Heart right ventricle (tissue), 16 donors: ENCODE measurements at places on chromosomes 11 and 22. TPM values are rescaled to one million over a fixed set of nuclear protein-coding genes. Genes with fewer than 3 reads are reported as not detected.

- DNase-seq, result no peak
Measured at GRCh38 chr11:27933992-27934829, 173.7 kb downstream of the KIF18A start.

DNA sequence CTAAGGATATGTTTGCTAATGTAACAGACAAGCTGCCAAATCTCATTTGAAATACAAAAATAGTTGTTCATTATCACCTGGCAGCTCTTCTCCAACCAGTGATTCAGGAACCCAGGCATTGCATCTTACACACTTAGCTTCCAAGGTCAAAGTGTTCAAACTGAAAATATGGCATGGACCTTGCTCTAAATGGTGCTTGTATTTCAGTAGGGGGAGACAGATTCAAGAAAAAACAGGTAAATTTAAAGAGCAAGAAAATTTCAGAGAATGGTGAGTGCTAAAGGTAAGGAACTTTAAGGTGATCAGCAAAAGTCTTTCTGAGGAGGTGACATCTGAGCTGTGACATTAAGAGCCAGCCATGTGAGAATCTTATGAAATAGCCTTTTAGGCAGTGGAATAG is 82.8 kb upstream of the E2F8 start:
- DNase-seq, result no peak

- no peak for DNase-seq
Measured at GRCh38 chr11:128956401-128957201, 13.9 kb upstream of the TP53AIP1 start.

- DNase-seq, result no peak
Measured at GRCh38 chr11:91136631-91137030, 913.8 kb upstream of the CHORDC1 start.

- no peak for DNase-seq
Measured at GRCh38 chr11:90764691-90765090, 541.8 kb upstream of the CHORDC1 start.

DNA sequence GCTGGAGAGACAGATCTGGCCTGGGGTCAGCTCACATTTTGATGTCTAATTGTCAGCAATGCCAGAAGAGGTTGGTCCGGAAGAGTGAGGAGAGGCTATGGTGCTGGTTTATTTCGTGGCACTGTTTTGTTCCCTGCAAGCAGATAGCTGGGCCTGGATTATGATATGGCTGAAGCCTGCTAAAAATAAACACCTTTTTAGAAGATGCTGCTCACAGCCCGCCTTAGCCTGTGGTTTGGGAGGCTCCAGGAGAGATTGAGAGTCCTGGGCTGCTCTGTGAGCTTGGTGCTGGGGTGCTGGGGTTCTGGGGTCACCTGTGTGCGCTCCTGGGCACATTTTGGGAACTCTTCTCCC is 29.6 kb upstream of the ALX4 start:
- DNase-seq, result no peak

- no peak for DNase-seq
Measured at GRCh38 chr11:119248750-119249670, 42.9 kb downstream of the CBL start.

GRCh38 chr11:13997881-13998280 is 35.4 kb downstream of the SPON1 start:
- DNase-seq, result no peak

DNA sequence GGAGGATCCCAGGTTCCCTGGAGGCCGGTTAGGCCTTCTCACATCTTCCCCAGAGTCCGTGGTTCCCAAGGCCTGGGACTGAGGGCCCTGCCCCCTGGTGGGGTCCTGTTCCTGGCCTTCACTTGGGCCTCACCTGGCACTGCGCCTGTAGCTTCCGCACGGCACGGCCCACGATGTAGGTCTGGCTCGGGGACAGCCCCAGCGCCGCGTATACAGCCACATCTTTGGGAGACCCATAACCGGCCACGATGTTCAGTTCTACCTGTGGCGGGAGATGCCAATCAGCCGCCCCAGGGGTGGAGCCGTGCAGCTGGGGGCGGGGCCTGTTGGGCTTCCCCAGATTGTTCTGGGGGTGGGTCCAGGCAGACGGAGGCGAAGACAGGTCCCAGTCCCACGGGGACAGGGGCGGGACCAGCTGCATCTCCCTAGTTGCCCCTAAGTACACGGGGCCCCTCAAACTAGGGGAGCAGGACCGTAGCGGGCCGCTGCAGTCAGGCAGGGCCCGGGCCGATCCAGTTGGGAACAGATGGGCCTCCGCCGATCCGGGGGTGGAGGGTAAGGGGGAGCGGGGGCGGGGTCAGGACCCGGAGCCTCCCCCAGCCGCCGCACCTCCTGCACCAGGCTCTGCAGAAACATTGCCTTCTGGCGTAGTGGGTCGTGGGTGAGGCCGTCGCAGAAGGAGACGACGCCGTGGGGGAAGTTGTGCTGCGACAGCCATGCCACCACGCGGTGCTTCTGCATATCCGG is 10.1 kb downstream of the AIP start:
- no peak for DNase-seq

GRCh38 chr22:46171940-46172339 is 21.6 kb downstream of the PPARA start:
- DNase-seq, result no peak

DNA sequence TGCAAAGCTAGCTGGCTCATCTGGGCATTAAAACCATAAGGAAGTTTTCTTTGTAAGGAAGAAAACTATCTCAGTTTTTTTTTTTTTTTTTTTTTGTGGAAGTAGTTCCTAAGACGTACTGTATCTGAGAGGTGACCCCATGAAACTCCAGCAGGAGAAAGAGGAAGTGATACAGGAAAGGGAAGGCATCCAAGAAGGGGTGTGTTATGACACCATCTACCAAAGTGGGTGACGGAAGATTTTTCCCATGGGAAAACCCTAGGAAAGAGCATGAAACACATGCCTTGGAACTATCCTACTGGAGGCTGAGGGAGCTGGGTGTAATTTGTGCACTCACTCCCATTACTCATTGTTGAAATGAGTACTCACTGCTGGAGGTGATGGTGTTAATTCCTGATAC is 63.8 kb upstream of the ARHGAP20 start:
- DNase-seq, result no peak

GRCh38 chr11:8335186-8335585 is 71.5 kb upstream of the LMO1 start:
- no peak for DNase-seq

GRCh38 chr22:46067159-46068111 is 82.9 kb upstream of the PPARA start:
- no peak for DNase-seq

- DNase-seq, result no peak
Measured at GRCh38 chr11:64736654-64737053, 7.3 kb downstream of the RASGRP2 start.

DNA sequence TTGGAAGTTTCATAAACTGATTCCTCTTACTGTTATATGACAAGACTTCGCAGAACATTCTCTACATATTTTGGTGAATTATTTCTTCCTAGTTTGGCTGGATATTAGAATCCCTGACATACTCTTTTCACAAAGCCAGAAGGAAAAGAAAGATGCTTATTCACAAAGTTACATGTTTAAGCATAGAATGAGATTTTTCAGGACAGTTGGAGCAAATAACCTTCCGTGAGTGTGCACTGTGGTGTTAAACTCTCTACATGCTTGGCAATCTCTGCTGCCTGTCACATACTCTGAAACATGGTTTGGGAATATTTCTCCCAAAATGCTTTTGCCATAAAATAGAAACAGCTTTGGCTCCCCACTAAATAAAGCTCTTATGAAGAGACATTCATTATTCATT is 230.0 kb upstream of the MTNR1B start:
- no peak for DNase-seq

GRCh38 chr22:33792832-33793231 is 127.4 kb downstream of the LARGE1 start:
- DNase-seq, result no peak

DNA sequence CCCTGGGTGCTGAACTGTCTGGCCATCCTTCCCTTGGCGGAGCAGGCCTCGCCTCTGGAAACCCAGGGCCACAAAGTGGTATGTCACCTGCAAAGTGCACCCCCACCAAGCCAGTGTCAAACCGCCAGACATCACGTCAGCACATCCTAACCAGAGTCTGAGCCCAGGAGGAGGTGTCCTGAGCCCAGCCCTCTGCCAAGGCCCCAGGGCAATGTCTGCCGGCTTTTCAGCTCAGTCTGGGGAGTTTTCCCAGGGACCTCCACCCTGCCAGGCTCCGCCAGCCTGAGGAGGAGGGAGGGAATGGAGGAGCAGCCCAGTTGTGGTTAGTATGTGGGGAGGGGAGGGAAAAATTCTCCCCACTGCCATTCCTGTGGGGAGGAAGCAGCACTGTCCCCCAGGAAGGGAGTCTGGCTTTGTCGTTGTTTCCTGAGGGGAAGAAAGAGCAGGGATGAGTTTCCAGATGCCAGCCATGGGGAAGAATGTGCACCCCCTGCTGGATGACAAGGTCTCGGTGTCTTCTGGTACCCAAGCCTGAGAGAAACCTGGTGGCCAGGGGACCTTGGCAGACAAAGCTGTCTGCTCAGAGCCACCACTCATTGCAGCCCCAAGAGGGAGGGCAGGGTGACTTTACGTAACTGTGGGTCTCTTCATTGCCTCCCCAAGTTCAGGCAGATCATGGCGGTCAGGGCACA is 81.4 kb upstream of the CD82 start:
- peak; percentile 11 for DNase-seq

DNA sequence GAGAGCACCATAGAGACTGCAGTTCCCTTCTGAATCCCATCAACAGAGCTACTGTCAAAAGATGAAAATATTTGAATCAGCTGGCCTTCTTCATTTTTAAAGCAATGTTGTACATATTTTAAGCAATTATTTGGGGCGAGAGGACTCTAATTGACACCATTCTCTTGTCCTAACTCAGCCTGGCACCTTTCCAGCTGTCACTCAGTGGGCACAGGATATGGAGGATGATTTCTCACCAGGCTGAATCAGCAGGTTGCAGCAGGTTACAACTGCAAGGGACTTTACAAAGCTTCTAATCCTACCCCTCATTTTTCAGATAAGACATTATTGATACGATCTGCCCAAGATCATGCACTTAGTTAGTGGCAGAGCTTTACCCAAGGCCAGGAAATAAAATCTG is 11.9 kb upstream of the WT1 start:
- no peak for DNase-seq

- DNase-seq, result no peak
Measured at GRCh38 chr22:48980409-48980808, 847.3 kb downstream of the BRD1 start.

MRGPRX4 gene
- polyA plus RNA-seq, result not detected

APLNR gene
- polyA plus RNA-seq, result 2.0 TPM

MYBPC3 gene
- 484 TPM for polyA plus RNA-seq

C11orf65 gene
- polyA plus RNA-seq, result 0.29 TPM

NRXN2 gene
- polyA plus RNA-seq, result 0.45 TPM

ZC3H7B gene
- 21.4 TPM for polyA plus RNA-seq

CDHR5 gene
- not detected for polyA plus RNA-seq

DNAJB7 gene
- not detected for polyA plus RNA-seq

PATE4 gene
- not detected for polyA plus RNA-seq

SHISAL1 gene
- polyA plus RNA-seq, result 0.37 TPM

TP53AIP1 gene
- 0.01 TPM for polyA plus RNA-seq
